ENCODE measurements at places on chromosomes 3 and 15. TPM values are rescaled to one million over a fixed set of nuclear protein-coding genes. Genes with fewer than 3 reads are reported as not detected.

Gene AGBL1
- not detected for total RNA-seq

Gene PPP1R14D
- total RNA-seq: not detected

Gene DHFR2
- total RNA-seq: 2.8 TPM

Gene GPR149
- total RNA-seq: not detected

Gene HES1
- 13.9 TPM for total RNA-seq

Gene FOXB1
- total RNA-seq: not detected

Gene CHDH
- total RNA-seq: 3.3 TPM

Gene CCR5
- total RNA-seq: not detected

Gene COL6A5
- total RNA-seq: not detected

Gene ZNF148
- total RNA-seq: 6.8 TPM

Gene FXR1
- total RNA-seq: 54.2 TPM

Gene C3orf85
- total RNA-seq: not detected

Gene SIN3A
- total RNA-seq: 30.0 TPM

Gene FURIN
- 65.2 TPM for total RNA-seq

Gene EPHA3
- not detected for total RNA-seq

Gene DNASE1L3
- total RNA-seq: not detected

Gene P2RY14
- not detected for total RNA-seq

Gene FANCD2OS
- not detected for total RNA-seq

Gene ELL3
- 1.3 TPM for total RNA-seq

Gene DAZL
- total RNA-seq: not detected

Gene TM6SF1
- total RNA-seq: 0.10 TPM

Gene CSPG5
- total RNA-seq: 1.2 TPM

Gene CKMT1A
- 1.8 TPM for total RNA-seq

Gene IGSF10
- 0.51 TPM for total RNA-seq

Gene CCDC13
- total RNA-seq: 0.46 TPM

Data from A549 treated with GW870086 at 1 μM for 4 hours (cell line).